Activated gamma-delta T cell (primary cell): ENCODE measurements at places on chromosomes 6 and 20.

DNA sequence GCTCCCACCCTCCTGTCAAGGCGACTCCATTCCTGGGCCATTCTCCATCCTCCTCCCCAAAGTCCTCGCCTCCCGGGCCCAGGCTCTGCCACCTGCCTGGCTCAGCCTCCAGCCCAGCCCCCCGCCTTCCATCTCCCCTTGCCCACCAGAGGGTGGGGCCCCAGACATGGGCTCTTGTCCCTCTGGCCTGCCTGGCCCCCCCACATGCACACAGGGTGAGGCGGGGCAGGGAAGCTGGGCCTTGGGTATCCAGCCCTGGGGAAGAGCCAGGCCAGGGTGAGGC lies 95.2 kb downstream of the YTHDF1 start:
- DNase-seq: no peak

DNA sequence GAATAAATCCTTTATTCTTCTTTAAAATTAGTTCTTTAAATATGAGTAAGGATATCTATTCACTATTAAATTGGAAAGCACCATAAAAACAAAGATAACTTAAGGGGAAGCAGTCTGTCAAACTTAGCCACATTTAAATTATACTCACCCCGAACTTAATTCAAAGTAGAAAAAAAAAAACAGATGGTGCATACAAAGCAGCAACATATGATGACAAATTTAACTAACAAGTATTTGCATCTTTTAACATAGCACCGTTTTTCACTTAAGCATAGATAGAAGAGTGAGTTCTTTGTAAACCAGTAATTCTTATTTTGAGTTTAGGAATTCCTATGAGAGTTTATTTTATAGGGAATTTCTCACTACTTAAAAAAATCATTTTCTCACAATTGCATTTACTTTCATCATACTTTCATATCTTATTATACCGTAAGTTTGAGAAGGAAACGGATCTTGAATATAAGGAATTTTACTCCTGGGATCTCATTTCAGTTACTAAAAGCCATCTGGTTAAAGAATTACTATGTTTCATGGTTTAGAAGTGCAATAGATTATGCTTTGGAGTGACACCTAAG lies 828.2 kb upstream of the MAP3K7 start:
- no peak for DNase-seq

DNA sequence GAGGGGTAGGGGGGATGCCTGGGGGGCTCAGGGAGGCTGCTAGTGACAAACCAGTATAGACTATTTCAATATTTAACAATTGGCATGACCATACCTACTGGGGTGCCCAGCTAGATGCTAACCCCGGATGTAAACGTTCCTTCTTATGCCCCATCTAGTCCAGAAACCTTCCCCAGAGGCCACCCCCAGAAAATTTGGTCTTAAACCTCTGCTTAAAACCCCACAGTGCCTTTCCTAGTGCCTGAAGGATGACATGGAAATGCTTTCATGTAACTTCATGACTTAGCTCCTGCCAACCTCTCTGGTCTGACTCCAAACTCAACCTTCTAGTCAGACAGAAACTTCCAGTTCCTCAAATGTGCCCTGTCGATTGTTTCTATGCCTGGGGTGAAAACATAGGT lies 52.0 kb downstream of the JPH2 start:
- DNase-seq: no peak

- DNase-seq: no peak
These were observed 576.8 kb downstream of the QKI start for GRCh38 chr6:163991321-163991720.

DNA sequence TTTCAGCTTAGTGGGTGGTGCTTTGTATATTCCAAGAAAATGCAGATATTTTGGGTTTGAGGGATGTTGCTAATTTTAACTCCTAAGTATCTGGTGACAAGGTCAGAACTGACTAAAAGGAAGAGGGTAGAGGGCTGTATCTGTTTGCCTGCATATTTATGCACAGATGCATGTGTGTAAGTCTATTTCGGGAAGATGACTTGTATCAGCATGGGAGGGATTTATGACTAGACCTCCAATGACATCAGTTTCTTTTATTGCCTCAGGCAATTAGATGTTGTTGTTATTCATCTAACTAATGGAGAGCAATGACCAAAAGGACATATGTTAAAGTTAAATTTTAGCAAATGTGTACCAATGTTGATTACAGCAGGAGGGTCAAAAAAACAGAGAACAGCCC lies 734.3 kb downstream of the QKI start:
- DNase-seq: no peak

DNA sequence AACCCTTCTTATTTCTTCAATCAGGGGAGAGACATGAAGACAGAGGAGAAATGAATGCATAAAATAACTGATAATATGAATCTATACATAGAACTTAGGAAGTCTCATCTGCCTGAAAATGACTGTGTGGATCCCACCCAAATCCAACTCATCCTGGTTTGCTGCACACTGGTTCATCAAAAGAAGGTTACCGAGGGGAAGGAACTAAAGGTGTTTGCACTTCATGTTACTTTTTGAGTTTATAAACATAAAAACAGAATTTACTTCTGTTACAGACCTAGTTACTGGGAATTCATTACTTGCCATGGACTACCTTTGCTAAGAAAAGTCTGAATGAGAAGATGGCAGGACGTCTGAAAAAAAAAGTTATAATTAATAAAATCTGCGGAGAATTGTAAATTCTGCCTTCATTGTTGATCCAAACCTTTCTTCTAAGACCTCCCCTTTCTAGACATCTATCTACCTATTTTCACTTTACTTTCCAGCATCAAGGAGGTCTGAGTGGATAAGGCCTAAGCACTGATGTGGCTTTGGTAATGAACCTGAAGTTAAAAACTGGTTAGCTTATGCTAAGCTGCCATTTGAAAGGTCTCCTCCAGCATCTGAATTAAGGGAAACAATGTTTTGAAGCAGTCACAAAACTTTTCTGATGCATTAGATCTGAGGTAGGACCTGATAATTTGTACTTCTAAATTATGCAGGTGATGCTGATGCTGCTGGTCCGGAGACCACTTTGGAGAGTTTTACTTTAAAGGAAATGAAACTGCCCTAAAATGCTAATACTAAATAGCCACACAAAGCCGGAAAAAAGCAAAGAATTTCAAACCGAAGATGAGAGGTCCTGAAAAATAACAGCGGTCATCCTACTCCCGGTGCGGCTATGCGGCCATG lies 84.0 kb downstream of the HFE start:
- no peak for DNase-seq

GRCh38 chr20:57126481-57127092 lies 139.9 kb downstream of the BMP7 start:
- no peak for DNase-seq

DNA sequence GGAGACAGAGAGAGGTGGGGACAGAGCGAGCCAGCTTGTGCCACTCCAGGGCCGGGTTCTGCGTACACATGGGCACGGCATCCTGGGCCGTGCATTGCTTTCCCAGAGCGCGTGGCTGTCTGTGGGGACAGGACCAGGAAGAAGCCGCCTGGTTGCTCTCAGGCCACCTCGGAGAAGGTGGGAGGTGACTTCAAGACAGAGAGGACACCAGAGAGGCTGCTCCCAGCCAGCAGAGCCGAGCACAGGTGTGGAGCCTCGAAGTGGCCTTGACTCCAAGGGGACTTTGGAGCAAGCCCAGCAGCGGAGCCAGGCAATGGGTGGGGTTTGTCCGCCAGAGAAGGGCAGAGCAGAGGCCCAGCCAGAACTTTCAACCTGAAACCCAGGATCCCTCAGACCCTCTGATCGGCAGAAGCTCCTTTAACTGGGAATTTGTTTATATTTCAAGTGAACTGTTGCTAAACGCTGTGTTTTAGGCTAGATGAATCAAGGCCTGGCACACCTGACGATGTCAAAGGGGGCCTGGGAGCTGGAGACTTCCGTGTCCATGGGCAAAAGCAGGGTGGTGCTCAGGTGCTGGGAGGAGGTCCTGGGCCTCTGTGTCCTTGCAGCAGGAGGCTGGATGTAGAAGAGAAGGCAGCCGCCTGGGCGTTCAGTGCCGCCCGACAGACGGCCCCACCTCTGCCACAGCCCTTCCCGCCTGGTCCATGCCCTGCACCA lies 262.1 kb downstream of the DLL1 start:
- no peak for DNase-seq

- DNase-seq: no peak
These were observed 47.7 kb upstream of the RNF182 start for GRCh38 chr6:13877051-13877450.

DNA sequence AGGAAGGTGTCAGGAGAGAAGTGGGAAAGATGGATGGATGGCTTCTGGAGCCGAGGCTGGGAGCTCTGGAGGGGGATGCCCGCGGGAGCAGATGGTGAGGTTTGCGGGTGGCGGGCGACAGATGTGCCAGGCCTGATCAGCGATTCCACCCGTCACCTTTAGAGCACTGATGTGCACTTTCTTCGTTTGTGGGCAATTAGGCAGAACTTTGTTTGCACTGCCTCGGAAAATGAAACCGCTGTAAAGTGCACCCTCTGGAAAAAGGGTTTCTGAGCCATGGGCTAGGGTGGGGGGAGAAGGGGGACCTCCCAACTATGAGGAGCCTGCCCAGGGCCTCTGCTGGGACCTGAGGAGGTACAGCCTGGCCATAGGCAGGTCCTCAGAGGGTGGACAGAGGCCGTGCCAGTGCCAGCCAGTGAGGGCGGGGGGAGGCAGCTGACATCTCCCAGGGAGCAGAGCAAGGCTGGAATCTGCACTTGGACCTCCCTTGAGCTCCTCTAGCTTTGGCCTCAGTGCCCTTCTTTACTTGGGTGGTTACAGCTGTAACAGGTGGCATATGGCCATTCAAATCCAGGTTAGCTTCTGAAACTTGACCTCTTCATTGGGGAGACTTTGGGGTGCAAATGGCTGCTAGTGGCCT lies 58.7 kb downstream of the CD40 start:
- DNase-seq: no peak

DNA sequence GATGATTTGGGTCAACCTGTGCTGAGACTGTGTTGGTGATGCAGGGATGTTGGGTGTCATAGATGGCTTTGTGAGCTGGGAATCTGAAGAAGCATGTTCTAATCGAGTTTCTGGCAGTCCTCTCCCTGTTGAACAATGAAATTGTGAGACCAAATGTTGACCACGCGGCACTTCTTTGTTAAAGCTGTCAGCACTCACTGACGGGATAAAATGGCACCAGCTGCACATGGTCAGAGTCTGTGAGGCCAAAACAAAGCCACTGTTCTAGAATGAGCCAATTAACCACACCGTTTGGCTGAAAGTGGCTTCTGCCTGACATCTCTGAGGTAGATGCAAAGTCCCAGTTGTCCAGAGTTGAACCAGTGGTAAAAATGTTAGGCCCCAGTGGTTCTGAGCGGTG lies 562.2 kb downstream of the KIF16B start:
- DNase-seq: no peak

GRCh38 chr6:113734982-113735381 lies 122.2 kb upstream of the MARCKS start:
- DNase-seq: no peak

DNA sequence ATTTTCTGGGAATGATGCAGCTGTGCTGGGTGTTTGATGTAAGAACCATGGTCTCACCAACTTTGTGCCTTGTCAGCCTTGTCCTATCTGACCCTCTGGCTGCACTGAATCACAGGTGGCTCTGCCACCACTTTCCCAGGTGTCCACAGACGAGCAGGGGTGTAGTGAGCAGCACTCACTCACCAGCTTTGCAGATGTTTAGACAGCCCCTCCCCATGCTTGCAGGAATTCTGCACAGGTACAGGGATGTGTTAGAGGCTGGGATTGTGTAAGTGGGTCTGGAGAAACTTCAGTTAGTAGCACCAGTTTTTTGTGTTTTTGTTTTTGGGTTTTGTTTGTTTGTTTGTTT lies 88.2 kb upstream of the NAA20 start:
- no peak for DNase-seq

GRCh38 chr6:63347599-63347998 lies 27.8 kb upstream of the LGSN start:
- DNase-seq: no peak
